ENCODE measurements at places on chromosomes 2 and 18.

GRCh38 chr2:226669249-226669648, 130.4 kb downstream of the IRS1 start:
- DNase-seq = no peak

DNA sequence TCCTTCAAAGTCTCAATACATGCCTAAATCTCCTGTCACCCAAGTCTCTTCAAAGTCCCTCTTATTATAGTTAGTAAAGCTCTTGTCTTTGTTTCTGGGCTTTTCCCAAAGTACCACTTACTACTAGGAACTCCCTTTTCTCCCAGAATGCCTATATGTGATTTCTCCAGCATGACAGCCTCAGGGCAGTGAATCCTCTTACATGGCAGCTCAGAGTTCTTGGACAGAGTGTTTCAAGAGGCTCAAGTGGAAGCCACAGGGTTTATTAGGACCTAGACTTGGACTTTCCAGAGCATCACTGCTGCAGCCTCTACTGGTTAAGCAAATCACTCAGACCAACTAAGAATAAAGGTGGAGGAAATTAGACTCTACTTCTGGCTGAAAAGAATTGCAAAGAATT, 98.9 kb downstream of the CSRNP3 start:
- no peak for DNase-seq

DNA sequence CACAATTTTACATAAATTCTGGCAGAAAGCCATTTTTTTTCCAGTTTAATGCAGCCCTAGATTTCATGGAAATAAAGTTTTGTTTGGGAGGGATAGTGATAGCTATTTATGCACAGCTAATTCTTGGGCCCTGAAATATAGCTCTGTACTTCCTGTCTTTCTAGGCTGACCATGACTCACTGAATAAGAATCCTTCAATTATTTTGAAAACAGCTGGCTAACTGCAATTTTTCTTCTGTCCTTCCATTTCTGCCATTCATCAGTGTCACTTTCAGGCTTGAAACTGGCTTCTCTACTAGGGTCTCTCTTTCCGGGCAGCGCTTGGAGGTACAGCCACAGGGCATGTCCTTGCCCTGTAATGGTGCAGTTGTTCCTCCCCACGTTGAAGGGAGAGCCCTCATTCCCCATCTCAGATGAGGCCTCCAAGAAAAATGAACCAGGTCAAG, 97.1 kb upstream of the TMEM178A start:
- no peak for DNase-seq

GRCh38 chr2:99200076-99200800, 19.3 kb downstream of the MRPL30 start:
- no peak for DNase-seq

Data from stimulated activated CD4-positive, alpha-beta T cell treated with anti-CD3 and anti-CD28 coated beads, Interleukin-12 subunit alpha, Interleukin-12 subunit beta, amount 100 ng/mL, for 24 hours (primary cell).